ENCODE measurements at places on chromosomes 6 and 20.

DNA sequence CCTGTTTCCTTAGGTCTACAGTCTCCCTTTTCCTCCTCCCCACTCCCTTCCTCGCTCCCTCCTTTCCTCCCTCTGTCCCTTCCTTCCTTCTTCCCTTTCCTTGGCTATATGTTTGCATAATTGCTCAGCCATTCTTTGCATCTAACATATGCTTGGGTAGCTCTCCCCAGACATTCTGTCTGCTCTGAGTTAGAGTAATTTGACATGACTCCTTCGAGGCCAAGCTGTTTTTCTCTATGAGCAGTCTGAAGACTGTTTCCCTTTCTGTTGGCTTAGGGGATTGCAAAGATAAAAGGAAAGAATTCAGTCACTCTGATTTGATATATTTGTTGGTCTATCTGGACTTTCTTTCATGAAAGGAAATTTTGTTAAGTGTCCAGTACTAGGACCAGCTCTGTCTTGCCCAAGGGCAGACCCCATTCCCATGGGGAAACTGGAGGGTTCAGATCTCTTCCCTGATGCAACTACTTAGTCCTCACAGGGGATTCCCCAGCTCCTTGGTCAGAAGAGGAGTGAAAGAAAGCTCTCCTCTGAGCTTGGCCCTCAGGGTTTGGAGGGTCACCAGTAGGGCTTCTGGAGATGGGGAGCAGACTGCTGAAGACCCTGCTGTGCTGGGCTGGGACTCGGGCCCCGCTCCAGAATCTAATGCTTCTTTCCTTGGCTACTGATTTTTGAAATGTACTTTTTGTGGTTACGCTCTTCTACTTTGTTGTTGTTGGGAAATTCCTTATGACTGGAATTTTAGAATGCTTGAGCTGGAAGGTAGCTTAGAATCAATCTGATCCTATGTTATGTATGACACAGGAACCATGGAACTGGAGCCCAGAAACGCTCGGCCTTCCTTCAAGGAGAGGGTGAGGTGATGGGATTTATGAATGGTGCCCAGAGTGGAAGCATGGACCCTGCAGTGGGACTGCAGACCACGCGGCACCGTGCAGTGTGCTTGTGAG is 63.7 kb upstream of the SLC22A23 start:
- DNase-seq: no peak

DNA sequence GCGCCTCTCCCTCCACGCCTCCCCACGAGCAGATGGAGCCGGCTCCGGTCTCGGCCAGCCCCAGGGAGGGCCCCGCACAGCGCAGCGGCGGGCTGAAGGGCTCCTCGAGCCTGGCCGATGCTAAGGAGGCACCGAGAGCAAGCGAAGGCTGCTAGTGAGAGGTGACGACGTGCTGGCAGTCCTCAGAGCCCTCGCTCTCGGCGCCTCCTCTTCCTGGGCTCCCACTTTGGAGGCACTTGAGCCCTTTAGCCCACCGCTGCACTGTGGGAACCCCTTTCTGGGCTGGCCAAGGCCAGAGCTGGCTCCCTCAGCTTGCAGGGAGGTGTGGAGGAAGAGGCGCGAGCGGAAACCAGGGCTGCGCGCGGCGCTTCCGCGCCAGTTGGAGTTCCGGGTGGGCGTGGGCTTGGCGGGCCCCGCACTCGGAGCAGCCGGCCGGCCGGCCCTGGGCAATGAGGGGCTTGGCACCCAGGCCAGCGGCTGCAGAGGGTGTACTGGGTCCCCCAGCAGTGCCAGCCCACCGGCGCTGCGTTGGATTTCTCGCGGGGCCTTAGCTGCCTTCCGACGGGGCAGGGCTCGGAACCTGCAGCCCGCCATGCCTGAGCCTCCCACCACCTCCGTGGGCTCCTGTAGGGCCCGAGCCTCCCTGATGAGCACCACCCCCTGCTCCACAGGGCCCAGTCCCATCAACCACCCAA is 2.5 kb upstream of the TMEM14C start:
- DNase-seq: peak; percentile 53

DNA sequence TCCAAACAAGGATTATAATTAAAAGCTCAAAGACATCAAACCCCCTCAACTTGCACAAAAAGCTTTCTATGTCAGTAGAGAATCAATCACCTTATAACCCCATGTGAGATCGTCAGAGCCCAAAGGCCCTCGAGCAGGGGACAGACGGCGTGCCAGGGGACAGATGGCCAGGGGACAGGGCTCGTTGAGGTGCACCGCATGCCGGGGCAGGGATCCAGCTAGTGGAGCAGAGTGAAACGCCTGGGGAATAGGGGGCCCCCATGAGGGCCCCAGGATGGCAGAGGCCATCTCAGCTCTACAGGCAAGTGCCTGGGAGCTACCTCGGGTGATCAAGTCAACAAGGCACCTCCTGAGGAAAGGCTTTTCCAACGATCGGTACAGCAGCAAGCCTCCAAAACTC is 28.6 kb downstream of the DIDO1 start:
- no peak for DNase-seq

DNA sequence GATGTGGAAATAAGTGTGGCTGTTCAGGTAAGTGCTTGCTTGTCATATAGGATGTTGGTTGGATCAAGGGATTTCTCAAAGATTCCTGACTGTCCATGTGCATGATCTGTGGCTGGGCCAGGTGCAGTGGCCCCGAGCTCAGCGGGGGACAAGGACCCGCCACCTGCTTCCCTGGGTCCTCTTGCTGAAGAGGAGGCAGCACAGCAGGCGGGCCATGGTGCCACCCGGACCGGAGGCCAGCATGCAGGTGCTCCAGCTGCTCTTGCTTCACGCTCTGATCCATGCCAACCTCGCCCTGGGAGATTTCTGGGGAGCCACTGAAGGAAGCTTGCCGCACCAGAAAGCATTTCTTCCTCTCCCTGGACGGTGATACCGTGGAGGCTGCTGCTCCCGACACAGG is 173.8 kb downstream of the HIVEP2 start:
- no peak for DNase-seq

Data from hematopoietic multipotent progenitor cell treated with erythropoietin and hydrocortisone succinate and interleukin-3 and kit ligand, for 6 days (in vitro differentiated cells).